Stimulated activated CD8-positive, alpha-beta memory T cell treated with anti-CD3 and anti-CD28 coated beads, Interleukin-15, amount 100 ng/mL, for 24 hours (primary cell): ENCODE measurements at places on chromosomes 16 and 17.

DNA sequence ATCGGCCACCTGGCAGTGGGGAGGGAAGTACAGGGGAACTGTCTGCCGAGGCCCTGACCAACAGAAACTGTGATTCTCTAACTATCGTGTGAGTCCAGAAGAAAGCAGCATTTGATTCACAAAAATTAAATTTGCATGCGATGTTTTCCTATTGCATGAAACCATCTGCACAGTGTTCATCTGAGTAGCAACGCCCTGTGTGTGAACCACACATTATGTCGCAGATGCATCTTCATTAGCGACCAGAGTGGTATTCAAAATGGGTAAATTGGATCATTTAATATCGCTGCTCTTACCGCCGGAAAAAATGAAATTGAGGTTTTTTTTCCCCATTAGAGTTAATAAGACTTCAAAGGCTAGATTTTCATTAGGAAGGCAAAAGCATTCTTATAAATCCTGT is 260.6 kb downstream of the ABCC12 start:
- no peak for DNase-seq

- DNase-seq = no peak
Observed at GRCh38 chr16:17204206-17204605, 266.6 kb downstream of the XYLT1 start.

GRCh38 chr16:89431158-89431584 is 59.2 kb downstream of the ANKRD11 start:
- no peak for DNase-seq

GRCh38 chr17:56851008-56851407 is 17.1 kb downstream of the DGKE start:
- DNase-seq = no peak

GRCh38 chr16:74275711-74276110 is 20.9 kb upstream of the PSMD7 start:
- DNase-seq = no peak

DNA sequence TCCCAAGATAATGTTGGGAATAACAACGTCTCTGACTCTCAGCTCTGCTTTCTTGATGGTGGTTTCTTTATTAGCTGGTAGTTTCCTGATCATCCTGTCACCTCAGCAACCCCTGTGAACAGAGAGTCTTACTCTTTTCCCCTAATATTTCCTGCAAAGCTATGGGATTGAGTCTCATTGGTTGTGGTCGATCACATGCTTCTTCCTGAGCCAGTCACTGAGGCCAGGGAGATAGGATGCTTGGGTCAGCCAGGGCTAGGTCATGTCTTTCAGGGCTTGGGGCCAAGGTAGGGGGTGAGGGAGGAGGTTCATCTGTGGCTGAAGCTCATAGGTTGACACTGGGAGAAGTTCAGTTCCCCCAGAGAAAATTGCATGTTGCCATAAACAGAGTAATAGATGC is 114.3 kb downstream of the ABCC1 start:
- no peak for DNase-seq
